ENCODE measurements at places on chromosomes 3 and 15.

DNA sequence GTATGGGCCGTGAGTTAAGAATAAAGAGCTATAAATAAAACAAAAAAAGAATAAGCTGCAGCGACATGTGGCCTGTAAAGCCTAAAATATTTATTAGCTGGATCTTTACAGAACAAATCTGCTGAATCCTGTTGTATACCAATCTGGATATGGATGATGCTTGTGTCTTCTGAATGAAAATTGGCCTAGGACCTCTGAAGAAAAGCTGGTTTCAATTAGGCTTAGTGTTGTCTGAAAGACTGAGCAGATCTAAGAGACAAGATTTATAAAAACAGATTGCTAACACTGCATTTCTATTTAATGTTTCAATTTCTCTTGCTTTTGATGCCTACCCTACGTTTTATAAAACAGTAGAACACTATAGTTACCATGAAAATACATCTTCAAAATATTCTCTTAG lies 57.9 kb downstream of the ST3GAL6 start:
- no peak for DNase-seq

- no peak for DNase-seq
Observed at GRCh38 chr3:129967761-129968160, 6.8 kb upstream of the TRH start.

GRCh38 chr15:25242166-25242879 lies 196.5 kb downstream of the UBE3A start:
- DNase-seq: no peak

DNA sequence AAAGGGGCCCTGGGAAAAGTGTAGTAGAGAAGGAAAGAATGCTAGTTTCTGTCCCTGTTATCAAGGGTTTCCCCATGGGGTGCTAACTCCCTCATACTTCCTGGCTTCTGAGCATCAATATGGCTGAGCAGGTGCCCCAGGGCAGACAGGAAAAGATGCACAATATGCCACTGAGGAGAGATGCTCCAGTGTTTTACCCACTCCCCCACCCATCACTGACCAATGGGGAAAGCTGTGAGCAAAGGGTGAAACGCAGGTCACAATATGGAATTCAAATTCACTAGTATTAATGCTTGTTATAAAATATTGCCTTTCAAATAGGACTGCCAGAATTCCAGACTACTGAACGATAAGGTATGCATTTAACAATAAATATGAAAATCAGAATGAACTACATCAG lies 187.5 kb upstream of the CTNNB1 start:
- DNase-seq: no peak

GRCh38 chr15:60695713-60696522 lies 217.0 kb upstream of the ICE2 start:
- DNase-seq: no peak

GRCh38 chr3:12393894-12394293 lies 90.4 kb upstream of the TSEN2 start:
- DNase-seq: peak; percentile 38

GRCh38 chr3:160003520-160004128 lies 15.0 kb downstream of the IL12A start:
- DNase-seq: peak; percentile 76

GRCh38 chr15:51227940-51228732 lies 110.3 kb downstream of the CYP19A1 start:
- DNase-seq: peak; percentile 90

GRCh38 chr15:43278869-43279268 lies 12.1 kb upstream of the TGM5 start:
- no peak for DNase-seq

All from ELR (cell line).